ENCODE measurements at places on chromosomes 11 and 22. TPM values are rescaled to one million over a fixed set of nuclear protein-coding genes. Genes with fewer than 3 reads are reported as not detected.

GRCh38 chr22:41425660-41426365, 20.8 kb downstream of the TOB2 start:
- no peak for DNase-seq

- no peak for DNase-seq
Measured at GRCh38 chr22:36770513-36771231, 5.2 kb downstream of the IFT27 start.

DNA sequence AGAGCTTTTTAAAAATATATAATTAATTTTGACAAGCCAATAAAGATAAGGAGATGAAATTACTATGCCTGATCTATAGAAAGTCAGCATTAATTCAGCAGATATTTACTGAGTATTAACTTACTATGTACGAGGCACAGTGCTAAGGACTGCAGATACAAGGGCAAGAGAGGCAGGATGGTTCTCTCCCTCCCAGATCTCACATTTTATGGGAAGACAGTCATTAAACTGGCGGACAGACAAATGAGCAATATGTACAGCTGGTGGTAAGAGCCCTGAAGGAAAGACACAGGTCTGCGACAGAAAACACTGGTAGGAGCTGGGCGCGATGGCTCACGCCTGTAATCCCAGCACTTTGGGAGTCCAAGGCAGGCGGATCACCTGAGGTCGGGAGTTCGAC, 36.8 kb downstream of the MCHR1 start:
- DNase-seq = no peak

DNA sequence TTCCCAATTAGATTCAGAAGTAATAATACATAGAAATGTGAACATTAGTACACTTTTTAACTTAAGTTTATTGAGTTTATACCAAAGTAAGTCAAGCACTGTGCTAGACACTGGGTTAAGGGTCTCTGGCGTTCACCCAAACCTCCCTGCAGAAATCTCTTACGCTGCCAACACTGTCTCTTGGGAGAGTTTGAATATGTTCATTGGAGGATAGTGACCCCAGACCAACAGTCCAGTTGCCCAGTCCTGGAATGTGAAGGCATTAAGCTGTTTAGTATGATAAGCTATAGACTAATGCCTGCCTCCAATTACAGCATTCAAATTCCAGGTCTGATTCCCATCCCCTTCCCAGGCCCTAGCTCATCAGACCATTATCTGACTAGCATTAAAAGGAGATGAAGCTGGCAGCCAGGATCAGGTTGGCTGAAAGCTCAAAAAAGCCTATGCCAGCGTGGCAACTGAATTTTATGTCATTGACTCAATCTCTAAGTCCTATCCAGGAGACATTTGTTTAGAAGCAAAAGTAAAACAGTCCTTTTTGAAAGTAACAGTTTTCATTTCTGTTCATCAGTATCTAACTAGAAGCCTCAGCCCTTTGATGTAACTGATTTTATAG, 77.8 kb downstream of the SFI1 start:
- DNase-seq = peak; percentile 79

GRCh38 chr11:9566561-9567063, 6.9 kb upstream of the WEE1 start:
- DNase-seq = peak; percentile 97

- no peak for DNase-seq
Measured at GRCh38 chr11:9039198-9039597, 35.4 kb upstream of the NRIP3 start.

DNA sequence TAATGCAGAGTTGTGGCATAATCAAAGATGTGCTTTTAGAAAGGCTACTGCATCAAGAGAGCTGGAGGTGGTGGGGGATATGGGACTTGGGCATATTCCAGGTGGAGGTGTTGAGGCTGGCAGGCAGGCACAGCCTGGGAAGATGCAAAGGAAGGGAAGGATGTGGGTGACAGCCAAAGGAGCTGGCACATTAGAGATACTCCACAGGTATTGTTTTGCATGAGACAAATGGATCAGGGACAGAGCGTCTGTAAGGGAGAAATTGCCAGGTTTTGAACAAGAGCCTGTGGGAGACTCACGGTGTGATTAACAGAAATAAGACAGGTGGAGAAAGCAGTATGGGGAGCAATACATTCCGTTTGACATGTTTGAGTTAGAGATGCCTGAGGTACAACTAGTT, 263.7 kb downstream of the NELL1 start:
- DNase-seq = no peak

- peak; percentile 40 for DNase-seq
Measured at GRCh38 chr11:61293867-61294716, 1.0 kb downstream of the VWCE start.

GRCh38 chr22:48265000-48265625, 1502.7 kb downstream of the TBC1D22A start:
- no peak for DNase-seq

DNA sequence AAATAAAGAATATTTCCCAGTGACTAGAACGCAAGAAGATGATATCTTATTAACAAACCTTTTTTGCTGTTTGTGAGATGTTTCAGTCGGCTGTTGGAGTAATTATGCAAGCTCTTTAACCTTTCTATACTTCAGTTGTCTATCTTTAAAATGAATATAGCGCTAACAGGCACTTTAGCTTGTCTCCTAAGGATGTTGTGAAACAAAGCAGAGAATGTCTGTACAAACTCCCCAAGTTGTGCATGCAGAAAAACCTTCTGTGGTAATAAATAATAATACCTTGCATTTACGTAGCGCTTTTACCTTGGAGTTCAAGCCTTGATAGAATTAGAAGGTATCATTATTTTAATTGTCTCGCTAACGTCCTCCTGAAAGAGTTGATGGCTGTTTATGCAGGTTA, 1.9 kb upstream of the KDM2A start:
- DNase-seq = peak; percentile 54

DNA sequence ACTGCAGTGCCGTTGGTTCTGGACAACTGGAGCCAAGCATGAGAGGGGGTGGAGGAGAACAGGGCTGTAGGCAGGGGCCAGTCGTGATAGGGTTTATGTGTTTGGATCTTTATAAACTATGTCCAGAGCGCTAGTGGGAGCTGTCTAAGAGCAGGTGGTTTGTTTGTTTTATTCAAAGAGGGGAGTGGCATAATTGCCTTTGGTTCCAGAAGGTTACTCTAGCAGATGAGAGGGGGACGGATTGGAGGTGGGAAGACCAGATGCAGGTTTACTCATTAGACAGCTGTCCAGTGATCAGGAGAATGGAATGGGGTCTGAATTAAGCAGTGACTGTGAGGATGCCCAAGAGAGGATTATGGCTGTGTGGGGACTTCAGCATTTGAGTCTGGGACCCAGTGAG, 109.3 kb upstream of the TBCEL start:
- DNase-seq = no peak

DNA sequence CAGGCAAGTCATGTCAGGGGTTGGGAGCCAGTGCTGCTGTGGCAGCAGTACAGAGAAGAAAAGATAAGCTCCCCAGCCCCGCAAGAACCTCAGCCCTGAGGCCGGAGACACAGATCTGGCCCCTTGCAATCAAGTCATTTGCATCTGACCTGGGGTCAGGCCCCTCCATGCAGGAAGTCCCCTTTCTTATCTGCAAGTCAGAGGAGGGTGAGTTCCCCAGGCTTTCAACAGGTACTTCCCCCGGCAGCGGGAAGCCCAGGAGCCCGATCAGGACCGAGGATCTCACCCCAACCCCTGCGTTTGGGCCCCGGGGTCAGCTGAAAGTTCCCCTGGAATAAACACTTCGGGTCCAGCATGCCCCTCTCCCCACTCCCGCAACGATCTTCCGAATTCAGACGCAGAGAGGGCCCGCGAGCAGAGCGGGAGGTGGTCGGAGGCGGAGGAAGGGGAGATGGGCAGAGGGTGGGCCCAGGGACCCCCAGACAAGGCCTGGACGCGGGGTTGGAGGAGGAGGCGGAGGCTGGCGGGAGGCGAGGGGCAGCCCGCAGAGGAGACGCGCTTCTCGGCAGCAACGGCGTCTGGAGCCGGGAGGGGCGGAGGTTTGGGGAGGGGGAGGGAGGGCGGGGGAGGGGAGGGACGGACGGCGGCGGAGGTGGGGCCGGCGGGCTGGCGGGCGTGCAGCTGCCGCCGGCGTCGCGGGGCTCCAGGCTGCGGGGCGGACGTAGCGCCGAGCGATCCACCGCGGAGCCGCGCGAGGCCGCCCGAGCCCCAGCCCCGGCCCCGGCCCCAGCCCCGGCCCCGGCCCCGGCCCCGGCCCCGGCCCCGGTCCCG, at the start of gene TSPAN18:
TSPAN18 (plus strand) TSS at position 680 of the 831 bp plus-strand sequence. CDS start 179,455 bp downstream, outside the sequence.
- DNase-seq = peak; percentile 75

- DNase-seq = no peak
Measured at GRCh38 chr11:45486461-45486860, 179.0 kb downstream of the CHST1 start.

ARHGAP8 gene
- total RNA-seq = 1.3 TPM

TBX10 gene
- not detected for total RNA-seq

SCGB2A2 gene
- not detected for total RNA-seq

SMIM35 gene
- not detected for total RNA-seq

PAX6 gene
- total RNA-seq = 0.14 TPM

OR6T1 gene
- not detected for total RNA-seq

CSF2RB gene
- total RNA-seq = 0.60 TPM

RIBC2 gene
- total RNA-seq = 0.67 TPM
